Karpas-422 (cell line): ENCODE measurements at places on chromosomes 4 and X. TPM values are rescaled to one million over a fixed set of nuclear protein-coding genes. Genes with fewer than 3 reads are reported as not detected.

The XAGE1A gene
- total RNA-seq, result not detected in 2 replicates

DNA sequence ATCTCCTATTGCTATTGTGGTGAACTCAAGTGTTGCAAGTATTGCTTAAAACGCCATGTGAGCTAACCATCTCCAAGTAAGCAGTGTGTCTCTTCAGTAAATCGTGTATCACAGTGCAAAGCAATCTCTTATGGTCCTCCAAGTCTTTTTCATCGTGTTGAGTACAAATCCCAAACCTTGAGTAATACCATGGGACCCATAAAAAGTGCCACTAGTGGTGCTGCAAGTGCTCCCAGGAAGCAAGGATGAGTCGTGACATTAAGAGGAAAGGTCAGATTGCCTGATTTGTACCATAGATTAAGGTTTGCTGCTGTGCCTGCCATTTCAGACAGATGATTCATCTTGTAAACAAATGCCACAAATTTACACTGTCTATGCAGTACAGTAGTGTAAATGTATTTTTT, 66.9 kb upstream of the BMPR1B start:
- H3K4me1 ChIP-seq, result no peaks in the 10 kb centered on the region
- H3K36me3 ChIP-seq, result no peaks in the 10 kb centered on the region
- no peaks in the 10 kb centered on the region for H3K27me3 ChIP-seq
- no peak for DNase-seq

The ARAF gene
- 16.4 and 16.5 TPM in 2 replicates for total RNA-seq

The MAGEA10 gene
- not detected in 2 replicates for total RNA-seq

- no peaks in the 10 kb centered on the region for H3K27me3 ChIP-seq
- no peaks in the 10 kb centered on the region for H3K4me1 ChIP-seq
- H3K4me3 ChIP-seq, result no peak overlapping the region
- DNase-seq, result no peak
Observed at GRCh38 chrX:84666086-84666485, 163.8 kb upstream of the HDX start.
